ENCODE measurements at places on chromosomes 12 and 14.

DNA sequence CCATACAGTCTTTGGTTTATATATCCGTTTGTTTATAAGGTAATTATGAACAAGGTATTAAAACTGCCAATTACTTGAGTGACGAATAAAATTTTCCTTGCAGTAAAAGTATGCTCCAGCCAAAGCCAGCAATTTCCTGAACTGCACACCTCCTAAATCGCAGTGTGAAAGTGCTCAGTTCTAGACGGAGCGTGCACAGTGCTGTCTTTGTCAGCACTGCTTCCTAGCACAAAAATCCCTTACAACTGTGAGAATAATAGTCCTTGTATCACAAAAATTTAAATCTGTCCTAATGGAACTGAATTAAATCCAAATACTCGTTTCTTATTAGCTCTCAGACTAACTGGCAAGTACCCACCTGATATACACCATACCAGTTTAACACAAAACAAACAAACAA, 26.3 kb downstream of the LRIG3 start:
- no peak for DNase-seq

DNA sequence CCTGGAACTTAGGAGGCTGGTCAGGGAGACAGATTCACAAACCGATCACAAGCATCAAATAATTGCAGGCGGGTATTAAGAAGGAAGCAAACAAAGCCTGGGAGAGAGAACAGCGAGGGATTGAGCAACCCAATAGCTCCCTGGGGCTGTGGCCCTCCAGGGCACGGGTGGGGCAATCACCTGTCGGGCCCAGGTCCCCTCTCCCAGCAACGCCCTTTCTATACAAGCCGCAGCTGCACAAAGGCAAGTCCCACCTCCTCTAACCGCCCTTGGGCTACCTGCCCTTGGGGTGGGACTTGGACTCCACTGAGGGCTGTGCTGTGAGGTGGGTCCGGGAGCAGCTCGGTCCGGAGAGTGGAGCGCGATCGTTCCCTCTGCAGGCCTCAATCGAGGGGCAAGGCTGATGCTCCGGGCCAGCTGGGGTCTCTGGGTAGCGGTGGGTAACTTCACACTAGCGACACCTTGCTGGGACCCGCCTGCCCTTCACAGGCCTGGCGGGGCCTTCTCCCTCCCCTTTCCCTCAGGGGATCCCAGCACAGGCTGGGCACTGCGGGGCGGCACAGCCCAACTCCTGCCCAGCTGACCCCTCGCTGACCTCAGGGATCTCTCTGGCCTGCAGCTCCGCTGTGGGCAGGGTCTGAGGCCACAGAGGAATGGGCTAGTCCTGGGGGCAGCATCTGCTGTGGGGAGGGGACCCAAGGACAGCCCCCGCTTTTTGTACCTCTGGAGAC, 8.0 kb downstream of the PHB2 start:
- DNase-seq, result peak; percentile 84

DNA sequence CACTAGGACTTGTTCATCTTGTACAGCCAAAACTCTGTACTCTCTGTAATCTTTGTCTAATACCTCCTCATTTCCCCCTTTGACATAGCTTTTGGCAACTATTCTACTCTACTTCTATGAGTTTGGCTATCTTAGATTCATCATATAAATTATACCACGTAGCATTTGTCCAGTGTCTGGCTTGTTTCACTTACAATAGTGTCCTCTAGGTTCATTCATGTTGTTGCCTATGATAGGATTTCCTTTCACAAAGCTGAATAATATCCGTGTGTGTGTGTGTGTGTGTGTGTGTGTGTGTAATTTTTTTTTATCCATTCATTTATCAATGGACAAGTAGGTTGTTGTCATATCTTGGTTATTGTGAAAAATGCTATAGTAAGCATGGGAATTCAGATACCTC, 209.5 kb downstream of the KCNC2 start:
- DNase-seq, result no peak

DNA sequence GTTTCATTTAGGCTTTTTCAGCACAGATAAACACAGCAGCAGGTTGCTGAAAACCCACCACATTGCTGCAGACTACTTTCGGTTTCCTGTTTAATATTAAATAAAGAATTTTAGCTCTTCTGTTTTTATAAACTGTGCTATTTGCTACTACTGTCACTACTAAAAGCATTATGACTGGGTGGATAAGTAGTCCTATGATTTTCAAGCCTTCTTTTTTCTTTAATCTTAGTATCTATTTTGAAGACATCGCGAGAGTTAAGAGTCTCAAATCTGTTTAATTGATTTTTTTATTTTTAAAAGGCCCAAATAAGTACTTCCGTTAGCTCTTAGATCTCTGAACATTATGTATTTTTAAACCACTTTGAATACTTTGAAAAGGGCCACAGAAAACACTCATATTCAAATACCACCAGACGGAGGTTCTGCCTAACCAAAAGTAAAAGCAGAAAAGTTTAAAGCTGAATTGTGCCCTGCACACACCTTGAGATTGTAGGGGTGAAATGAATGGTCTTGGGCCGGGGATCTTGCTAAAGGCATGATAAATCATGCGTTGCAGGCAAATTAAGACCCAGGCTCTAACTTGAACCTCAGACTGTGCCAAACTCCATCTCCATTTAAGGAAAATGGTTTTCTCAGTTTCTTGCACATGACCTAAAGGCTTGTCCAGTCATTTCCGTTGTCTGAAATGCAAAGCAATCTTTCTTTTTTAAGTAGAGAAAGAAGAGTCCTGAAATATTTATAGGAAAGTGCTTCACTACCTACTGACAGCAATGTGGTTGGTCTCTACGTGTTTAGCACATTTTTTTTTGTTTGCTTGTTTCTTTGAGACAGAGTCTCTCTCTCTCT, 13.6 kb upstream of the FOXN3 start:
- DNase-seq, result no peak

DNA sequence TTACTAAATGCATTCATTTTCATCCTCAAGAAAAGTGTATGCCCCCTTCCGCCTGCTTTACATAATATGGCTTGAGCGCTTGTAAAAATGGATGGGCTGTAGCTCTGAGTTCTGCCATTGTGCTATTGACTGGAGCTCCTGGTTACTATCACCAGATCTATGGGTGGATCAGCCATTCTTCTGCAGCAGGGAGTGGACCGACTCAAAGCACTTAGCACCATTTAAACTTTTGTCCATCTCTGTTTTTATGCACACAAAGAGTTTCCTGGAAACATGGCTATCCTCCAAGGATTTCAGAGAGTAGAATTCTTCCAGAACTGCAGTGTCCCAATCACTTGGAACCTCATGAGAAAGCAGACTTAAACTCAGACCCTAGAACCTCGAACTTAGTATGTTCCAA, 4.5 kb upstream of the NUMB start:
- no peak for DNase-seq

GRCh38 chr12:29743077-29743476, 40.7 kb downstream of the TMTC1 start:
- DNase-seq, result no peak

- no peak for DNase-seq
Measured at GRCh38 chr12:90102957-90103652, 394.5 kb upstream of the ATP2B1 start.

DNA sequence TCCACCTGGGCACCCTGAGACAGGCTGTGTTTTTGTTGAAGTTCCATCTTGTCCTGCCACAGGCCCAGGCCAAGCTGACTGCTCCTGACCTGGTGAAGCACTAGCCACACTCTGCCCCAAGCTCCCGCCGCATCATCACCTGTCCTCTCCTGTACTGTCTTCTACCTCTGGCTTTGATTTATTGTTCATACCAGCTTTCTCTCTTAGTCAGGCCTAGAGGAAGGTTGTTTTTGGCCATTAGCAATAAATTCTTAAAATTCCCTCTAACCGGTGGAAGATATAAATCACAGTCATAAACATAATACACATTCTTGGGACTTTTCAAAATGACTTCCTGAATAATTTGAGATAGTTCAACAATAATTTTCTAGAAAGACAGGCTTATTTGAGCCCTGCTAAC, 169.4 kb downstream of the DAD1 start:
- no peak for DNase-seq

DNA sequence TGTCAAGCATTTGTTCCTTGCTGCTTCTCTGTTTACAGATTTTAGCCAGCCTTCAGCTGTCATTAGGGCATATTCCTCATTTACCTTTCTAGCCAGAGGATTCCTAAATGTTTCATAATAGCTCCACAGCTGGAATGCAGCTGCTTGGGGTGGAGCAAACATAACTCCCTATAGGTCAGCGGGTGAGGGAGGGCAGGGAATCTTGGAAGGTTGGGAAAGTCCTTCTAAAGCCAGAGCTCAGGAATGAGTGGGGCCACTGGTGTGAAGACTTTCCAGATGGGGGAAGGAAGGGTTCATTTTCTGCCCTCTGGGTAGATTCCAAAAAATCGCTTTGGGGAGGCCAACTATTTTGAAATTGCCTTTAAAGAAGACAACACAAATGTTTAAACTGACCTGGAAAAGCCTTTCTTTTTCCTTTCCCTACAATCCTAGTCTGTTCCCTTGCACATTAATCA, 16.3 kb upstream of the IRF2BPL start:
- no peak for DNase-seq

DNA sequence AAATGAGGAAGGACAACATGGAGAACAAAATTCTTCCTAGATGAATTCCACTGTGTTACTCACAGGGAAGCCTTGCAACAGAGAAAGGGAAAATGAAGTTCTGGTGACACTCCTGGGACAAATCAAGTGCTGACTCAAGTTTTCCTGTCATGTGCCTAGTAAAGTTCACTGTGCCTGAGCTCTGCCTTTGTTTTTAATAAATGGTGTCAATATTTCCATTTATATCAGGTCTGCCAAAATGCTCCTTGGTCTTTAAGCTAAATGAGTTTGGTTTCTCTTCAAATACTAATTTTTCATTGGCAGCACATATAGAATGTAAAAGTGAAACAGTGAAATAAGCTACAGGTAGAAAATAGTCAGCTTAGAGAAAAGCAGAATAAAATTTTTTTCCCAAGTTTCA, 33.0 kb downstream of the HIGD1C start:
- DNase-seq, result no peak

GRCh38 chr14:80215081-80215480, 3.8 kb upstream of the DIO2 start:
- no peak for DNase-seq

DNA sequence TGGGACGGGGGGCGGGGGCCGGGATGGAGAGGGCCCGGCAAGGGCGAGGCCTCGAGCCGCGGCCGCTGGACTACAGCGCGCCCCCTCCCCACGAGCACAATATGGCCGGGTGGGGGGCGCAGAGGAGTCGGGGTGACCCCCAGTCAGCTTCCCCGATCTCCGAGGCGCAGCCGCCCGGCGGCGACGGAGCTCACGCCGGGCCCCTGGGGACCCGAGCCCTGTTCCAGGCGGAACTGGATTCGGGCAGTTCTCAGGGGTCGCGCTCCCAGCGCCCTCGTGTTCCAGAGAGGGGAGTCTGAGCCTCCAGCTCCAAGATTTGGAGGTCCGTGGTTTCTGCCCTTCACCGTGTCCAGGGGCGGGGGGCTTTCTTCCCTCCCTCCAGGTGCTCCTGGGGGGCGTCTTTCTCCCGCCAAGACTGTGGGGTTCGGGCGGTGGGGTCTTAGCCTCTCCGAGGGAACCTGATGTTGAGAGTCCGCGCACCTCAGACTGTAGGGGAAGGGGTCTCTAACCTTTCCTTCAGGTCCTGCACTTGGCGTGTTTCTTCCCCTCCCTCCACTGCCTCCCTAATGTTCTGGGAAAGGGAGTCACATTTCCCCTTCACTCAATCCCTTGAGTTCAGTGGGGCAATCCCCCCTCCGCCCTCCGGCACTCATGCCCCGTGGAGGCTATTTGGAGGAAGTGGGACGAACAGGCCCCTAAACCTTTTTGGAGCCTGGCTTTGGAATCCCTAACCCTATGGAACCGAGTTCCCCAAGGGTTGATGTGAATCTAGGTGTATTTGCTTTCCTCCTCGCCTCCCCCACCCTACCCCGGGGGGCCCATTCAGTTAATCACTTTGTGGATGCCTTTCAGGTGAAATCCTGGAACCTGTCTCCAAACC, 584 bp downstream of the ACVR1B start:
- DNase-seq, result peak; percentile 81

GRCh38 chr14:32934881-32935633, 3.6 kb upstream of the NPAS3 start:
- DNase-seq, result no peak

GRCh38 chr14:97021001-97021400, 223.8 kb downstream of the VRK1 start:
- no peak for DNase-seq

GRCh38 chr12:113260127-113260526, 38.9 kb downstream of the TPCN1 start:
- no peak for DNase-seq

- no peak for DNase-seq
Measured at GRCh38 chr12:70853326-70853725, 67.2 kb downstream of the PTPRR start.

- no peak for DNase-seq
Measured at GRCh38 chr14:22928237-22929103, 706 bp downstream of the PRMT5 start.

DNA sequence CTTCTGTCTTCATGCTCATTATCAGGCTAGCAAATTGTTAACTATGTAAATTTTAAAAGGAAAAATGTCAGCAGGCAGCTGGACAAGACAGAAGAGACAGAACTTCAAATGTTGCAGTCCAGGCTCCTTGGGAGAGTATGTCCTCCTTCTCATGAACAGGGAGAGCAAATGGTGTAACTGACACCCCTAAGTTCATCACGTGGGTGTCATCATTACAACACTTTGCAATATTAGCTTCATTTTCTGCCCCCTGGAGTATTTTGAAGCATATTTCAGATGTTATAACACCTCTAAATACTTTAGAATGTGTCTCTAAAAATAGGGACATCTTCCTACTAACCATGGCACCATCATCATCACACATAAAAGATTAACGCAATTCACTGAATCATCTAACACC, 62.1 kb downstream of the ZNF664 start:
- DNase-seq, result no peak

DNA sequence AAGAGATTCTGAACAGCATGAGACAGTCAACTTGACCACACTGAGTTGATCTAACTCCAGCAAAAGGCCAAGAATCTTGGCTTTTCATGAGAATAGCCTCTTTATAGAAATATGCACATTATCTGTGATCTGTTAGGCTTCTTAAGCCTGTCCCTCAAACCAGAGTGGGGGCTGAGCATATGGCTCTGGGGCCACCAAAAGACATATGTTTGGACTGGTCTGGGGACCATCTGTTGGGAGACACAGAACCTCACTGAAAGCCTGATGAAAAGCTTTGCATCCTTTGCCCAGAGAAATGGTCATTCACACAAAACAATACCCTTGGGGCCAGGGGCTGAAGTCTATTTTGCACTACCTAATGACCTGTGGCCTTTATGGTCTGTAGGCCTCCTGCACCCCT, 165.3 kb upstream of the PRMT8 start:
- no peak for DNase-seq

All from spleen (tissue), 13 donors.